Cortex of kidney (tissue), 1 donor: ENCODE measurements at places on chromosomes 16 and 17.

- no peak for DNase-seq
These were observed 101.6 kb downstream of the MSI2 start for GRCh38 chr17:57357830-57358430.

GRCh38 chr17:4018446-4018845 lies 54.2 kb upstream of the ATP2A3 start:
- no peak for DNase-seq

DNA sequence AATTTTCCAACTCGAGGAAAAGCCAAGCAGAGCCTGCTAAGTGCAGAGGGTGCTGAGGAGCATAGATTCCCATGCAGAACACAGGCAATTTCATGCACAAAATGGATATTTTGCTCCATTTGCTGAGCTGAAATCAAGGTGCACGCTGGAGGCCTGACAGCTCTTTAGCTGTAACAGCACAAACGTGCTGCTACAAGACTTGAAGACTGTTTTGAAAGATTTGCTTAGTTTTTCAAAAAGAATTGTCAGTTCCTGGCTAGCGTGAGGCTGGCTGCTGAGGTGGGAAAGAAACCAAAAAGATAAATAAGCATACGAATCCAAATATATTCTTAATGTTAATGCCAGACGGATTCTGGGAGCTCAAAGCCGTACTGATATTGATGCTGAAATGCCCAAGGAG lies 309.0 kb upstream of the MAF start:
- no peak for DNase-seq

DNA sequence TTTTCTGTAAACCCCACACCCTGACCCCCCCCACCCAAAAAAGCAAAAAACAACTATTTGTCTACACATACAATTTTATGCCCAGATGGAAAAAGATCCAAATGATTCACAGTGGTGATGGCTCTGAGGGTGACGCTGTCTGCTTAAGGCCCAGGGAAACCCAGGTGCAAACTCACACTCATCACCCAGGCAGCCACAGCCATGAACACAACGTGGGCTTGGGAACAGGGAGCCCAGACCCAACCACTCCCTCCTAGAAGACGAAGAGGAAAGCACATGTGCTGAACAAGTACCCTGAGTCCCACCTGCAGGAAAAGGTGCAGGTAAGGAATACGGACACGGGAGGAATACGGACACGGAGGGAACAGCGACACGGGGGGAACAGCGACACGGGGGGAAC lies 5.4 kb downstream of the HBQ1 start:
- no peak for DNase-seq

- DNase-seq, result no peak
These were observed 173.3 kb upstream of the CACNG5 start for GRCh38 chr17:66661411-66662256.

DNA sequence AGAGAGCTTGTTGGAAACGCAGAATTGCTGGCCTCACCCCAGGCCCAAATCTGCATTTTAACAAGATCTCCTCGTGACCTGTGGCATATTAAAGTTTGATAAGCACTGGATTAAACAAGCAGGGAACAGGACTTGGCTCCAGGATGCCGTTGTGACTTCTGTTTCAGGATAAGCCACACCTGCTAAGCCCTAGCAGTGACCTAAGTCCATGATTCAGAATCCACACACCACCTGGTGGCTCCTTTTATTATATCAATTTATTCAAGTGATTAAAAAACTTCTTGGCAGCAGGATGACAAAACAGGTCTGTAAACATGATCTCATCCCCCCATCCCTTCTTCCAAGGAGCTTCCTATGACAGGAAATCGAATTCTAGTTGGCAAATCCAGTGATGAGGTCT lies 9.1 kb downstream of the NAGPA start:
- no peak for DNase-seq

- DNase-seq, result no peak
These were observed 53.4 kb downstream of the ARSG start for GRCh38 chr17:68344701-68345136.

DNA sequence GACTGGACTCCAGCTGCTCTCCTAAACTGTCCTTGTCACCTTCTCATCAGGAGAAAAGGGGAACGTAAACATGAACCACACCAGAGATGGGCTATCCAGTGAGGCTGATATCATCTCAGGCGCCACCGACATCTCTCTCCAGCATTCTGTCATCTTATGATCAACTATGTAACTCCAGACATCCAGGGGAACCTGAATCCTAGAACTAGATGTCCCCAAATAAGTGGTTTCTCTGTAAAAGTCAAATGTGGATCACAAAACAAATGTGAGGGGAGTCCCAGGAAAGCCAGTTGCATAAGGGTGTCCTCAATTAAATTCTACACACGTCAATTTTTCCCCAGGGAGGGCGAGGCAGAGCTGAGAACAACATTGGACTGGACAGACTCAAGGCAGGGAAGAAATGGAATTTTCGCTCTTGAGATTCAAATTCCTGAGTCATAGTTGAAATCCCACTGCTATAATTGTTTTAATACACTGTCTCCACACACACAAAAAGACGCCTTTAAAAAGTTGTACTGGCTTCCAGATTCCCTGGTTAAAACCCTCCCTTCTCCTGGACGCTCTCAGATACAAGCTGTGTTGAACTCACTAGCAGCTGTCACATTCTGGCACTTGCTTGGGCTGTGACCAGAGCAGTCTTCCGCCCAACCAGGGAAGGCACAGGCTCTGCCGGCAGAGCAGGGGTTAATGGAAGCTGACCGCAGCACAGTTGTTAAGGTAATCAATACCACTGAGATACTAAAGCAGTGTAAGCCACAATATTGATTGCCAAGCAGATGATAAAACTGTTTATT lies 62.6 kb downstream of the ZFHX3 start:
- no peak for DNase-seq

GRCh38 chr17:77129568-77130301 lies 11.0 kb upstream of the SEC14L1 start:
- no peak for DNase-seq

DNA sequence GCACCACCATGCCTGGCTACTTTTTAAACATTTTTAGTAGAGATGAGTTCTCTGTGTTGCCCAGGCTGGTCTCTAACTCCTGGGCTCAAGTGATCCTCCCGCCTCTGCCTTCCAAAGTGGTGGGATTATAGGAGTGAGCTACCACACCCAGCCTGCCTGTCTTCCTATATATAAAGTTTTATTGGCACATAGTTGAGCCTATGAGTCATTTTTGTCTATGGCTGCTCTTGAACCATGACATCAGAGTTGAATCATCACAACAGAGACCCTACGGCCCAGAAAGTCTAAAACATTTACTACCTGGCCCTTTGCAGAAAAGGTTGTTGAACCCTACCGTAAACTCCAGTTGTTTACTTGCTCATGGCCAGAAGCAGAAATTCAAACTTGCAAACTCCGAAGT lies 7.9 kb downstream of the SEPTIN12 start:
- no peak for DNase-seq

DNA sequence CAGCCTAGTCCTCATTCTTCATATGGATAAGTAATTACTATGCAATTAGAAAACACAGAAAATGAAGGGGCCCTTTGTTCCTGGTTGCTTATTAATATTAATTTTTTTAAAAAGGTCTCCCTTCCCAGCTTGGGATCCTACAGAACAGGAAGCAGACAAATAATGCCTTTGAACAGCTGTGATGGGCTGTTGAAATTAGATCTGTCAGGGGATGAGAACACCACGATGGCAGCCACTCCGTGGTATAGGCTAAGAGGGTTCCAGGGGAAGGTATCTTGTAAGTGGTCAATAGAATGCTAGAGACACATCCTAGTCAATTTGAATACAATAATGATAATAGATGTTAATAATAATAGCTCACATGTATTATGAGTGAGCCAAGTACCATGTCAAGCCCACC lies 83.1 kb downstream of the CCDC182 start:
- no peak for DNase-seq

DNA sequence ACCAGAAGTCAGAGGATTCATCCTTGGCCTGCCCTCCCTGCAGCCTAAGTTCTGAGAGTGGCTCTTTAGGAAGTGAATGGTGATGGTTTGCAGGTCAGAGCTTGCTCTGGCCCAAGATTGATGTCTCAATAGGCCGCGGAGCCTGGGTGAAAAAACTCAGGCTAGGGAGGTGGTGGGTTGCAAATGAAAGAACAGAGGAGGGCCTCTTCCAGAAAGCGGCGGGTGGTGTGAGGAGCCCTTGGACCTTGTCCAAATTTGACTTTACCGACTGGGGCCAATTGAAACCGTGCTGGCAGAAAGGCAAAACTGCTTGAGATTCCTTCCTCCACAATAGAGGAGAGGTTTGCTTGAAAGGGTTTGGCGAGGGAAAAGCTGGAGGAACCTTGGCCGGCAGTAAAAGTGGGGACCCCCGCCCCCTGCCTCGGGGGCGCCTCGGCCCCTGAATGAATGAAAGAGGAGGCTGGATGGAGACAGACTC lies 331.3 kb downstream of the SEC14L1 start:
- no peak for DNase-seq

DNA sequence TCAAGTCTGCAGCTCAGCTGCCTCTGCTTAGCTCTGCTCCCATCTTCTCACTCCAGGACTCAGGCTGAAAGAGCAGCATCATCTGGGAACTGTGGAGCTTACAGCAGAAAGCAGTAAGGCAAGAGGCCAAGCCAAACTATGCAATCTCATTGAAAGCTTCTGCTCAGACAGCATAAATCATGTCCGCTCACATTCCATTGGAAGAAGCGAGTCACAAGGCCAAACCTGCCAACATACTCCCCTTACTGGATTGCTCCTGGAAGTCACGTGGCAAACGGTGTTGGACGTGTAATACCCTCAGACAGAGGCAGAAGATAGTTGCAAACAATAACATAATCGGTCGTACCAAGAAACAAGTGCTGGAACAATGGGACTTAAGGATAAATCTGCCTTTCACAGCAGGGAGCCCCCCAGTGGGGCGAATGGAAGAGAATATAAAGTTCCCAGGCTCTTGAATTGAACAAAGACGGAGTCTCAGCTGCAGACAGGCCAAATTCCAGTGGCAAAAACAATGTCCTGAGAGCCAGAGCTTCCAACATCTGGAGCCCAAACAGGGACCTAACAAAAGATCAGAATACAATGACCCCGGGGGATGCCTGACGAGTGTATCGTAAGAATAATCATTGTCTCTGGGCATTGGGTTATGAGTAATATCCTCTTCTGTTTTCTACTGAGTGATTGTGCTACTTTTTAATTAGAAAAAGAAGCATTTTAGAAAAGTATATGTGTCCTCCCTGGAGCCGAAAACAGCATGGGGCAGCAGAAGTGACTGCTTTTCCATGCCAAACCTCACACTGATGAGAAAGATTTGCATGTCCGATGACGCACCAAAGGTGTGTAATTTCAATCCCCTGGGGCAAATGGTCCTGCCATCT lies 68.4 kb downstream of the CMC2 start:
- no peak for DNase-seq

DNA sequence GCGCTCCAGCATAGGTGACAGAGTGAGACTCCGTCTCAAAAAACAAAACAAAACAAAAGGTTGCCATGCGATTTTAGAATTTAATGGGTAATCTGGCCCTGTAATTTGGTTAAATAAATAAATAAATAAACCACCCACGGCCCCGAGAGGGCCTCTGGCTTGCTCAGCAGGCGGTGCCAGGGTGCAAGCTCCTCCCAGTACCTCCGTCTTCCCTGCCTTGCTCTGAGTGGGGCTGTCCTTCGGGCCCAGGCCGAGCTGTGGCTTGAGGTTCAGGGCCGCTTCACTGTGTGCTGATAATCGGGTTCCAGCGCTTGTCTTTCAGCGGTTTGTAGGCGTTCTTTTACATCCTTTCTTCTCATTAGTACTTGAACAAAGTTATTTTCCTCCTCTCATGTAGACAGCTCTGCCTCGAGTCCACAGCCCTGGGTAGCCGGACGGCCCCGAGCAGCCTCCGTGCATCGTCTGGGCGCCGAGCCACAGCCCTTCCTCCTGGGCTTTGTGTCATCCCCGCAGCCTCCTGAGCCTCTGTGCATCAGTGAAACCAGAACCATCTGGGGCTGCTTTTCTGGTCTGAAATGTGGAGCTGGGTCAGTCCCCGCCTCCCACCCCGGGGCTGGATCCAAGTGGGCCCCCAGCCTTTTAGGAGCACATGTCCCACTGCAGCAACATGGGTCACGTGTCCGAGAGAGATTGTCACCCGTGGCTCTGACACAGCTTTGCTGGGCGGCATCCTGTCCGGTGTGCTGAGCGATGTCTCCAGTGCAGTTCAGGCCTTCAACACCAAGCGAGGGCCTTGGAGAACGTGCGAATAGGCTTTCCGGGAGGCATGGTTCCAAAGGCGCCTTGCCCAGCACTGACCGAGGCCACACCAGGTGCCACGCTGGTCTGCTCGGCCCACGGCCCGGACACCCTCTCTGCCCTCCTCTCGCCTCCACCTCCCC lies 157.4 kb upstream of the CHMP6 start:
- DNase-seq, result no peak

DNA sequence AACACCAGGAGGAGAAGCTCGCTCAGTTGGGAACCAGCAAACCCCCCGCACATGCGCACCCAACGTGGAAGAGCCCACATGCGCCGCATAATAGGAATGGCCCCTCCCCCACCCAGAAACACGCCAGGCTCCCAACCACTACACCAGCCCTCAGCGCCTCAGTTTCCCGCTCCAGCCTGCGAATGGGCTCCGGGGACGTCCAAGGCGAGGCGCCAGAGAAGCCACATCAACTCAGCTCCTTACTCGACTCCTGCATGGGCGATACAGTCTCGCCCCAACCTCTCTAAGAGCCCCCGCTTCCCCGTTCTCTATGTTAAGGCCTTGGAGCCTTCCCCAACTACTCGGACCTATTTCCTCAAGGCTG lies 504 bp downstream of the SRSF1 start:
- DNase-seq, result no peak

DNA sequence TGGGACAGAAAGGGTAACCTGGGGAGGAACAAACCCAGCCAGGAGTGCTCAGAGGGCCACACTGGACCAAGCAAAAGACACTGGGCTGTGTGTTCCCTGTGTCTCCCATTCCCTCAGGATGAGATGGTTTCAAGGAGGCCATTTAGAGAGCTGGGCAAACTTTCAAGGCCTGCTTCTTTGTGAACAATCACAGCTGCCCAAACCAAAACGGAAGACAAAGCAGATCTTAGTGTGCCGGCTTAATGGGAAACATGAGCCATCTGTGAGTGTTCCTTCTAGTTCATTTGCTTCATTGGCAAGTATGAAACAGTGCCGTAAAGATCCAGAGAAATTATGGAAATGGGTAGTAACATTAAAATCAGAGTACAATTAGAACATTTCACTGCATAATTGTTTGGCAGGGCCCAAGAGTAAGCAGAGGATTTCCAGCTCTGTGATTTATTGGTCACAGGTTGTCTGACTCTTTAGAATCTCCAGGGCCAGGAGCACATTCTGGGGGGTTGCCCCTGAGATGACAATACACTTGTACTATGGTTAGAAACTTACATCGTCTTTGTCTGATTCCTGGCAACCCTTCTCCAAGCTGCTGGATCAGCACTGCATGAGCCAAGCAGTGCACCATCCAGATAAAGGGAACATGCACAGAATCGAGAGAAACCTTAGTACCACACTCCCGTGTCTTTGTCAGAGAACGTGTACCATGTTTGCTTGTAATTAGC lies 412.1 kb downstream of the RBFOX1 start:
- DNase-seq, result no peak

GRCh38 chr17:65085397-65085796 lies 28.9 kb upstream of the GNA13 start:
- DNase-seq, result no peak

GRCh38 chr17:55722742-55723487 lies at the start of gene TMEM100:
Gene TMEM100 (minus strand): TSS chr17:55722864. CDS start chr17:55721070, 1,794 bp downstream.
- no peak for DNase-seq
